ENCODE measurements at places on chromosomes 4 and X. TPM values are rescaled to one million over a fixed set of nuclear protein-coding genes. Genes with fewer than 3 reads are reported as not detected.

The LRP2BP gene
- 5.9 TPM for polyA plus RNA-seq

The ASB12 gene
- polyA plus RNA-seq, result 25.0 TPM

The UGT2A1 gene
- polyA plus RNA-seq, result 0.07 TPM

The MAGEA12 gene
- polyA plus RNA-seq, result not detected

The PPP2R3B gene
- 136 TPM for polyA plus RNA-seq

The SOD3 gene
- polyA plus RNA-seq, result 44.7 TPM

The SYP gene
- 0.95 TPM for polyA plus RNA-seq

DNA sequence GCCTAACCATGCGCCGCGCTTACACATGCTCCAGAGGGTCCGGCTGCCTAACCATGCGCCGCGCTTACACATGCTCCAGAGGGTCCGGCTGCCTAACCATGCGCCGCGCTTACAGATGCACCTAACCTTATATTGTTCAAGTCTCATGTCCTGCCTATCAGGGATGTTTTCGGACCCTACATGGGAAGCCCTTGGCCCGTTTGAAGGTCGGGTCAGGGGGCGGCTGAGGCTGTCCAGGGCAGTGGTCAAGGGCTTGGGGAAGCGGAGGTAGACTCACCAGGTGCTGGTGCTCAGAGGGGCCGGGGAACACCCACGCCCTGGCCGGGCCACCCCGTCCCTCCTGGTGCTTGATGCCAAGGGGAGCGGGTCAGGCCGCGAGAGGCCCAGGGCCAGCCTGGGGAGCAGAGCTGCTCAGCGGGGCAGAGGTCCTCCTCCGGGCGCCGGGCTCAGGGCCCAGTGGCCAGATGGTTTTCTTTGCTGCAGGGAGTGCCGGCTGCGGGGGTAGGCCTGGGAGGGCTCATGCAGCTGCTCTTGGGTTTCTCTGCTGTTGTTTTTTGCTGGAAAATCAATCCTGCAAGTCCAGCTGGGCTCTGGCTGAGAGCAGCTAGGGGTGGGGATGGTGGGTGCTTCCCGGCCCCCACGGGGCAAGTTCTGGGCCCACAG lies 35.4 kb upstream of the SPON2 start:
- DNase-seq, result peak; percentile 59

GRCh38 chr4:138645289-138645688 lies 370.3 kb upstream of the NOCT start:
- DNase-seq, result no peak

GRCh38 chr4:111601671-111602070 lies 543.6 kb upstream of the FAM241A start:
- DNase-seq, result no peak

DNA sequence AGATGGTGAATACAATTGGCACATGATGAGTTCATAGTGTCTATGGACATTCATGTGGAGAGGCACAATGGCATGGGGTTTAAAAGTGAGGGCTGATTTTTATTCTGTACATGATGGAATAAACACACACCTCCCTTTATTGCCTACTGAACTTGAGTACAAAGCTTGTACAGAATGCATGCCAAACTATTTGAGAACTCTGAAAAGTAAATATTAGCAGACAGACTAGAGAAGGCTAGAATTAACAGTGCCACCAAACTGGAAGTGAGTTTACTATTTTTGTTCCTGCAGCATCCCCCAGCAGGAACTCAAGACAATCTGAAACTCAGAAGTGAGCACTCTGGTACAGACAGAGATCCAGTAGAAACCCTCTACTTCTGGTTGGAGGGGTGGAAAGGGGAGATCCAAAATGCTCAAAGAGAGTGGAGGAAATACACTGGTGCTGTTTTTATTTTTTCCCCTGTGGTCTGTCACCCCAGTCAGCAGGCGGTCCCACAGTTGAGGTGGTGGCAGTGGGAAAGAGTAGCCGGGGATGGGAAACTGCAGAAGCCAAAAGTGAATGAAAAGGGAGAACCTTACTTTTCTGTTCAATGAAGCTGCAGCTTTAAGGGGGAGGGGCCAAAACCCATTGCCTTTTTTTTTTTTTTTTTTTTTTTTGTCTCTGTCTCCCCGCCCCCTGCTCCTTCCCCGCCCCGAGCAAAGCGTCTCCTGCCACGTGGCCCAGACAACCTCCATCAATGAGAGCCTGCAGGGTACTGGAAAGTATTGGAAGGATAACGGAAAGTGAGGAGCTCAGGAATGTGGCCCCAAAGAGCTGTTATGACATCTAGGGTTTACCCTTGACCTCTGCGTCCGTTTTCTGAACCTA lies 20.5 kb downstream of the AKAP4 start:
- DNase-seq, result no peak

GRCh38 chrX:7926914-7927258 lies 327 bp downstream of the PNPLA4 start:
- DNase-seq, result no peak

DNA sequence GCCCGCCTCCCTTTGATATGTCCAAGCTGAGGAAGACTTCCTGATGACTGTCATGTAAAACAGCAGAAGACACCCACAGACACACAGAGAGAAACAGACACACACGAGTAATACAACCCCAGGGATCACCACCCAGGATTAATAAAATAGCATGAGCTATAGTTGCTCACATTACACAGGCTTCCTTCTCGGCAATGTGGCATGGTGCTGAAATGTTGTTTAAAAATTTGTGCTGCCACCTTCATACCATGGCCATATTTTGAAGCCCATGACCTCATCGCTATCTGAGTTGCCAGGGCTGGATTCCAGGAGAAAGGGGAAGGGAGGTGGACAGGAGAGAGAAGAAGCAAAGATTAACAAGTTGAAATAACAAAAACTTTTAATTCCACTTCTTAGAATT lies 111.7 kb downstream of the SYNPO2 start:
- no peak for DNase-seq

GRCh38 chr4:71732066-71732465 lies 51.8 kb downstream of the GC start:
- no peak for DNase-seq

DNA sequence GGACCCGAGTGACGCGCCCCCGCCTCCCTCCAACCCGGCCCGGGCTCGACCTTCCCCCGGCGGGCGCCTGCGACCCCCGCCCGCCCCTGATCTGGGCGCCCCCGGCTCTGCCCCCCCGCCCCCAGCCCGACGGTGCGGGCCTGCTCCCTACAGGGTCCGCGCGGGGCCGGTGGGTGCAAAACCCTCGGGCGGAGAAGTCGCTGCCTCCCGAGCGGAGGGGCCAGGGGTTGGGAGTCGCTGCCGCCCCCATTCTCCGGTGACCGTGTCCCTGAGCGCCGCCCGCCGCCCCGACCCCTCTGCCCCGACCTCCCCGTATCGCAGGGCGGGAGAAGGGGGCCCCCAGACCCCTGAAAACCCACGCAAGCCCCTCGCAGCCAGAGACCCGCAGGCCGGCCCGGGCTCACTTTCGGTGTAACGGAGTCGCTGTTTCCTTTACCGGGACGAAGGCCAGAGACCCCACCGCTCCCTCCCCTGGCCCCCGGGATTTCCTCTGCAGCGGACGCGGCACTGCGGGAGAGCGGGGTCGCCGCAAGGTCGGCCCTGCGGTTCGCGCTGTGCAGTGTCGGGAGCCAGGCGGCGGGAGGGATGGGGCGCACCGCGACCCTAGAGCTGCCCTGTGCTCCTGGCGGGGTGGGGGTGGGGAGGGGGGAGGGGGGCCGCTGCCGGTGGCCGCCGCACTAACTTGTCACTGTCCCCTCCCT lies 729 bp upstream of the CPLX1 start:
- no peak for DNase-seq

GRCh38 chr4:144578681-144579080 lies 67.3 kb upstream of the HHIP start:
- DNase-seq, result no peak

DNA sequence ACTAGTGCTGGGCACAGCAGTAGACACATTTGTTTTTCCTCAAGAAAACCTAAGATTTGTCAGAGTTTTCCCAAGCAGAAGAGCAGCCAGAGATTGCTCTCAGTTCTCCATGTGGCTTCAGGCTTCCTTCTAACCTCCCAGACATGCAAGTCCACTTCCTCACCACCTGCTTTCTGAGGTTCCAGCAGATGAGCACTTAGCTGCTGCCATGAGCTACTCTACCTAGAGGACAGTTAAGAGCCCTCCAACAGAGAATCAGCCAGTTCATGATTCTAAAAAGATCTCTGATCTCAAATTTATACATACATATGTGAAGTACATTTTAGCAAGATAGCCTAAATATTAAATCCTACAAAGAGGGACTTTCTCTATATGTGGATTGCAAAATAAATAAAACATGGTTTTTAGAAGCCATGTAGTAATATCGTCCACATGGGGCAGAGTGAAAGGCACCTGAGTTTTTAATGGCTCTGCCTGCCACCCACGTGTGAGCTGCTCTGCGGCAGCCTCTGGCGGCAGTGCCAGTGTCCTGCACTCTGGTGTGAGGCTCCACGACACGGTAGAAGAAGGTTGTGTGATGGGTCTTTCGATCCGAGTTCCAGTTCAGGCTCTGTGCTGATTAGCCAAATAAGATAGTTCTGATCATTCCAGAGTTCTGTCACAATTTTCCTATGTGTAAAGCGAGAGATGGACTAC lies 10.3 kb downstream of the CYP4V2 start:
- DNase-seq, result no peak

- peak; percentile 54 for DNase-seq
Measured at GRCh38 chr4:155353923-155354540, 22.7 kb downstream of the MAP9 start.

DNA sequence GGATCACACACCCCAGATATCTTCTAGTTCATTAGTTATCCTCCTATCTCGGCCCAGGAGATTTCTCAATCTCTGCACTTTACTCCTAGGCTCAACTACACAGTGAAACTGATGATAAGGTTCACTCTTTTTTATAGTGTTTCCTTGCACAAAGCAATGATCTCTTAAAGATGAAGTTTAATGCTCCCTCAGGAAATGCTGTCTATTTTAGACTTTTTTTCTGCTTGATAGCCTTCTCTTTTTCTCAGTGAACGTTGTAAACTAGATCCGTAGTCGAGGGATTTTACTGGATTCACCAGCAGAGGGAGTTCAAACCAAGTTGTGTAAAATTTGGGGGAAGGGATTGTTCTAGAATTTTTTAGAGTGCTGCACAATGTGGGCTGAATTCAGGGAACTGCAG lies 269.6 kb downstream of the GBA3 start:
- DNase-seq, result peak; percentile 0

- no peak for DNase-seq
Measured at GRCh38 chrX:45347877-45348276, 147.2 kb upstream of the DIPK2B start.

DNA sequence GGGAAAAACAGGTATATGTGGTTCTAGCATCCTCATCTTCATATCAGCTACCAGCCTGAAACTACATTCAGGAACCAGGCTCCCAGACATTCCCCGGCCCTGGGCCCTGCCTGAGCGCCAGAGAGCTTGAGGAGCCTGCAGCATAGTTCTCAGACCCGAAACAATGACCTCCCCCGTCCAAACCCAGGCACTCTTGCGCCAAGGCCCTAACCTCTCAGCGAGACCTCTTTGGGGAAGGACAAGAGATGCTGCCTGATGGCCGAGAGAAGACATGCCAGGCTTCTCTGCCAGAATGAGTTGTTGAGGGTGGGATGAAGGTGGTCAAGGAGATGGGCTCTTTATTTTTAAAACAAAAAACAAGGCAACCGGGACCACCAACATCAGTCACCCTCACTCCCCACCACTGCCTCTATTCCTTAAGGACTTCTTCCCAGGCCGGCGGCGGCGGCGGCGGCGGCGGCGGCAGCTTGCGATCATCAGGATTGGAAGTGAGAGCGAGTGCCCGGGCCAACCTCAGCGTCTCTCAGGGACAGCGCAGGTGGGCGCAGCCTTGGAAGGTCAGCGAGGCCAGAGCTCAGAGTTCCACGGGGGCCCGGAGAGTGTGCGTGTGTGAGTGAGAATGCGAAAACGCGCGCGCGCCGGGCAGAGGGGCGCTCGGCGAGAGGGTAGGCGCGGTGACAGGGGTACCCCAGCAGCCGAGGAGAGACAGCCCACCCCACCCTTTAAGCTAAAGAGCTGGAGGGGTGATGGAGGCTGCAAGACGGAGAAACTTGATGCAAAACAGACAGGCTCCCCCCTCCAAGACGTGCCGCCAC lies 601 bp downstream of the INPP4B start:
- DNase-seq, result peak; percentile 59

DNA sequence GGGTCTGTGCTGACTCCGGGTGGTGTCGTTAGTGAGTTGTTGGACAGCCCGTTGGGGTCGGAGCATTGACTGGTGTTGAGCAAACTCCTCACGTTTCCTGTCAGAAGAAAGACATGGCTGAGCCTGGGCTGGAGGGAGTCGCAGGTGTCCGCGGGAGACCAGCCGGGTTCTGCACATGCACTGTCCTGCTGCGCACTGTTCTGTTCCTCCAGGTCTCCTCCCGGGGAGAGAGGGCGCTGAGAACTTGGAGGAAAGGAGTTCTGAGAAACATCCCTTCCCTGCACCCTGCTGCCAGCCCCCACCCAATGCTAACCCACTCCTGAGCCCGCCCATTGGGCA lies 1.1 kb downstream of the ZNF141 start:
- no peak for DNase-seq

- no peak for DNase-seq
Measured at GRCh38 chr4:95439896-95440295, 108.9 kb downstream of the UNC5C start.

GRCh38 chr4:26388671-26389070 lies 67.9 kb downstream of the RBPJ start:
- no peak for DNase-seq

DNA sequence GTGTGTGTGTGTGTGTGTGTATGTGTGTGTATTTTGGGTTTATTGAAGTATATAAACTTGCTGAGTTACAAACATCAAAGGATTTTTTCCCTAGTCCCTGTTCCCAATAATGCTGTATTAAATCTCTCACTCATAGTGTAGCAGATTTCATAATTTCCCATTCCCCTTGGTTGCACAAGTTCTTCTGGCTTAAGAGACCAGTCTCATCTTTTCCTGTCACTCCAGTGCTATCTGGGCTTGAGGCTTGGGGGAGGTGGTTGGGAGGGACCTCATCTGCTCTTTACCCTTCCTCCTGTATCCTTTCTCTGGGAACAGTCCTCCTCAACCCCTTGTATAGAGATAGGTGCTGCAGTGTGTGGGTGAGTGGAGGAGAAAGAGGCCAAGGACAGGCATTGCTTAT lies 285.4 kb upstream of the BOD1L1 start:
- no peak for DNase-seq

DNA sequence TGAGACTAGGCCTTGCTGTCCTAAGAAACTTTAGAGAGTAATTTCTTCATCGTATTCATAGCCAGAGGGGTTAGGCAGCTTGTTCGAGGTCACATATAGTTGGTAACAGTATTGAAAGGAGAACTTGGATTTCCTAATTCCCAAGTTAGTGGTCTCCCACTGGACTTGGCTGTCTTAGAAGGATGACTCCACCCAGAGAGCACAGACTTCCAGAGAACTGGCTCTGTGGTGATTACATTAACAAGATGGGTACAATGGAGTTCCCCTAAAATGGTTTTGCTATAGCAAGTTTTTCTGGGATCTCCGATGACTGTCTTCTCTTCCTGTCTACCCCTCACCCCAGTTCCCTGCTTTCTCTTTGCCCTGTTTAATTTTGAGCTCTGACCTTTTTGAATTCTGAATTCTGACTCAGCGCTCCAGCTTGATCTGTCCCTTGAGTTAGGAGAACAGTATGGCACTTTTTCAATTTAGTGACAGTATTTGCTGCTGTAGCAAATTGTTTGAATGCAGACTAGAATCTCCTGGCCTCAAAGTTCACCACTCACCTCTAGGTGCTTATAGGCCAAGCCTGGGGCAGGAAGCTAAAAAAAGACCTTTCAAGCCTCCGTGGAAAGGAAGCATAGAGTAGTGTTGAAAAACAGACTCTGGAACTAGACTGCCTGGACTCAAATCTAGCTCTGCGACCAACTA lies 6.9 kb downstream of the MSN start:
- no peak for DNase-seq

Measured in muscle of back (tissue), 13 donors.